ENCODE measurements at places on chromosomes 7 and 10.
A peak's percentile ranks its signal among the peaks of the same experiment; 100 is the strongest.

- DNase-seq, result no peak
Measured at GRCh38 chr10:14243221-14243620, 87.5 kb downstream of the FRMD4A start.

GRCh38 chr10:103781329-103782061 is 73.9 kb downstream of the SH3PXD2A start:
- no peak for DNase-seq

DNA sequence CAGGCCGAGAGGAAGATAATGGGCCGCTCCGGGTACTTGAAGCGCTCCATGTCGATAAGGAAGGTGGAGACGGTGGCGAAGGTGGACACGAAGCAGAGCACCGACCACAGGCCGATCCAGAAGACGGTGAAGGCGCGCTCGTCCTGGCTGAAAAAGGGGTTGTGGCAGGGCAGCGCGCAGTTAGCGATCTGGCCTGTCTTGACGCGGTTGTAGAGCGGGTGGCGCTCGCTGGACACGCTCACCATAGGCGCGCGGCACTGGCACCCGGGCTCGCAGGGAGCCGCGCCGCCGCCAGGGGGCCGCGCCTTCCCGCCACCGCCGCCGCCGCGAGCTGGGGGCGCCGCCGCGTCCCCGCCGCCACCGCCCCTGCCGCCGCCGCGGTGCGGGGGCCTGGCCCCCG is 1.6 kb downstream of the FZD8 start:
- DNase-seq, result no peak

DNA sequence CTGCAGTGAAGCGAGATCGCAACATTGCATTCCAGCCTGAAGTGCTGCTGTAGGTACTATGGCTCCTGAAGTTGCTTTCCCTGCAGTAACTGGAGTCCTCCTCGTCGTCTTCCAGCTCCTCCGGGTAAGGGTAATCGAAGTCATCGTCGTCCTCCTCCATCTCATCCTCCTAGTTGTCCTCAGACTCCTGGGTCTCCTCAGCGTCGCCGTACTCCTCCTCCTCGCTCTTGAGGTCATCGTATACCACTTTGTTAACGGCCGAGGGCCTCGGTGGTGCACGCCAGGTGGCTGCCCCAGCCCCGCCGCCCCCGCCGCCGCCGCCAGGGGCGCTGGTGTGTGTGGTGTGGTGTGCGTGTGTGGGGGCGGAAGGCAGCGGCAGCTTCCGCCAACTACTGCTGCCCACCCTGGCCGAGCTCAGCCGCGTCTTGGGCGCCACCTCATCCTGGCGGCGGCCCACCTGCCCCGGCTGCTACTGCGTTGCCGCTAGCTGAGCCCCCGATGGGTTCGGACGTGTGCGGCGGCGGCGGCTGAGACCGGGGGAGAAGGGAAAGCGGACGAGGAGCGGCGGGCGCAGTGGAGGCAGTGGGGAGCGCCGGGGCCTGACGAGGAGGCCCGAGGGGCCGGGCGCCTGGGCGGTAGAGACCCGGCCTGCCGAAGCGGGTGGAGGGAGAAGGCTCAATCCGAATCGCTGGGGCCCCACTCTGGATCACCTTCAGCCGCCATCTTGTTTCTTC is 11.8 kb upstream of the ACBD5 start:
- DNase-seq, result no peak

DNA sequence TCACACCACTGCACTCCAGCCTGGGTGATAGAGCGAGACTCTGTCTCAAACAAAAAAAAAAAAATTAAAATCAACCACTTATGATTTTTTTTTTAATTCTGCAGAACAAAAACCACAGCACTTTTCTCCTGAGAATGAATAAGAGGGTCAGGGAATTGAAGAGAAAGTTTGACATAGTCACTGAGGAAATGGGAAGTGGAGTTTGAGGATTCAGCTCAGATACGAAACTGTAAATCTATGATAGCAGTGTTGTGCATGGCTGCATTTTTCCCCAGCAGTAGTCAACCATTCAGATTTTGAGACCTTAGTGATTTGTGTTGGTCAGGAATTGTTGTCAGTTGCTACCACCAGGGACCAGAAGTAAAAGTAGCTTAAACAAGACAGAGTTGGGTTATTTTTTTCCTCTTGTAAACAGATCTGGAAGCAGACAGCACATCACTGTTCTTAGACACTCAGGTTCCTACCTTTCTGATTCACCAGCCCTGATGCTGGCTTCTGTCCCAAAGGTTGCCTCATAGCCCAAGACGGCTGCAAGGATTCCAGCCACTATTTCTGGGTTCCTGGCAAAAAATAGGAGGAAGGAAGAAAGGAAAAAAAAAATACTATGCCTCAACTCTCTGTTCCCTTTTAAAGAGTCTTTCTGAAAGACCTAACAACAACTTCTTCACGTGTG is 20.1 kb downstream of the PILRA start:
- no peak for DNase-seq

GRCh38 chr7:157664871-157665633 is 328.2 kb downstream of the DNAJB6 start:
- DNase-seq, result no peak

DNA sequence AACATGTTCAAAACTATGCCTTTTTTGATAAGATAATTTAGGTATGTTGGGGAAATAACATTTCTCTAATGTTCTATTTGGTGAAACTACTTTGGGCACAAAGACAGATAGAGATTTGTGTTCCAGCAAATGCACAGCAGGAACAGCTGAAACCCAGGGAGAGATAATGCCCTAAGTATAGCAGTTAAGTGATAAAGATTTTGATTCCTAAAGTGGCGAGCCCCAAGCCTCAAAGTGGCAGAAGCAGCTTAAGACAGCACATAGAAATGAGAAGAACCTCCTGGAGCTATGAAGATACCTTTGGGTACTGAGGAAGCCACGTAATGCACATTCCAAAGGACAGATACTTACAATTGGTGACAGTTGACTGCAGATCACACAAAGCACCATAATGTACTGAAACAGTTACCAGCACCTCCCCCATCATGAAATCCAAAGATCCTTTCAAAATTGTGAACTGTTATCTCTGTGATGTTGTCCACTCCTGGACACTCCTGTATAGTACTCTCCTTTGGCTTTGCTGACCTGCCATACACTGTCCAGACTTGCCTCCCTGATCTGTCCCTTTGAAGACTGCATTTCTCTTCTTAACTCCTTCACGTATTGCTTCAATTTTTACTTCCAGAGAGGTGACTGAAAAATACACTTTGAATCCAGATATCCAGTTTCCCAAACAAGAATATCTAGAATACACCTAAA is 62.9 kb downstream of the CHRM2 start:
- no peak for DNase-seq

DNA sequence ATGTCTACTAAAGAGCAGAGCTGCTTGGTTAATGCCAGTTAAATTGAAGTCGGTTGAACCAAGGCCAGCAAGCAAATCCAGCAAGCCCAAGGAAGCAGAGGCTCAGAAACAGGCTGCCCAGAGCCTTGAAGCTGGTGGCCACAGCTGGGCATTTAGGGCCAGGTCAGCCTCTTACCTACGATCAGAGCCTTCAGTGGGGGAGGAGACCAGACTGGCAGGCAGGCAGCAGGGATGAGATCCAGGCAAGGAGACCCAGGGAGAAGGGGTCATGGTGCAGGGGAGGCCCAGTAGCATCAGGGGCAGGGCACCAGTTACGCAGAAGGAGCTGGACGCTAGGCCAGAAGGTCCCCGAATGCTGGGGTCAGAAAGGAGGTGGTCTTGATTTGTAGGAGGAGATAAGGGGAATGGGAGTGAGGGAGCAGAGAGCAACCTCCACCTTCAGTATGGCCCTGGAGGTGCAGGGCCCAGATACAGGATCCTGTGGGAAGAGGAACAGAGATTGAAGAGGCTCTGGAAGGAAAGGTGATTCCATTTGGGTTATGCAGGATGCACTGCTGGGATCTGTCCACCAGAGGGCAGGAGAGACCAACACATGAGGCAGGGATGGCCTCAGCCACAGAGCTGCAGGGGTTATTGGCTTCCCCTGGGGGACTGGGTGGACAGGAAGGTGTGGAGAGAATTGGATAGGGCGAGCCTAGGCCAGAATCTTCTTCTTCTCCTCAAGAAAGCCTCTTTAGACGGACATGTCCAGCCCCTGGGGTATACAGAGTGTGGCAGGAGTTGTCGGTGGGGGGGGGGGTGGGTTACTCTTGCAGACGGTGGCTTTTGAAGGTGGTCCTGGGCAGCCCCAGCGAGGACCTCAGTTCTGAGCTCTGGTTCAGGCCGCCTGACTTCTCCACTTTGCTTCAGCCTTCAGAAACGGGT is 132.6 kb upstream of the PODXL start:
- peak; percentile 82 for DNase-seq

- no peak for DNase-seq
Measured at GRCh38 chr10:110462166-110463095, 35.3 kb upstream of the DUSP5 start.

DNA sequence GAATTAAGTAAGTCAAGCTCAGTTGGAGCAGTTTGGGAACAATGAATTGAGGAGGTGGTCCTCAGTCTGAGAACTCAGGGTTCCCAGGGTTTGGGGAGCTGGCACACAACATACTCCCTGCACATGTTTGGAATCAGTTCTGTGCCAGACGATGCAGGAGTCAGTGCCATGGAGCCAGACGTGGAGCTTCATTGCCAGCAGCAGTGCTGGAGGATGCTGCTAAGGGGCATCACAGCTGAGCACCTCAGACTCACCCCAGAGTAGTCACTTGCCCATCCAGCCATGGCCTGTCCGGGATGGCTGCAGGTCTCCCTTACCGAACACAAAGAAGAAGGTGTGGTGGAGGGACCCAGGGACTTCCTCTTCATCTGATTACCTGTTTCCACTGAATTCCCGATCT is 7.9 kb downstream of the GIMAP5 start:
- no peak for DNase-seq

DNA sequence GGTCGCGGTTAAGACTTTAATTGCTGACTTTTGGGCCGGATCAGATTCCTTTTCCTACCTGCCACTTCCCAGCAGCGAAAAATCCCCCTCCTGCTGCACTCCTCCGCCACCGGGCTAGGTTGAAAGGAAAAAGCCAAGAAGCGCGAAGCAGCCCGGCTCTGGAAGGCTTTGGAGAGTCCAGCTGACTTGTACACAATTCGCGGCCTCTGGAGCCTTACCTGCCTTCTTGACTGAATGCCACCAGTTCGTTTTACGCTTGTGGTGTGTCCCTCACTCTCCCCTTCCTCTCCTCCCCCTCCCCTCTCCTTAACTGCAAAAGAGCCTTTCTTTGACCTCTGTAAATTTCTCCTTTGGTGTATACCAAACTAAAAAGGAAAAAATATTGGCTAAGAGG is 2.7 kb upstream of the FEZF1 start:
- no peak for DNase-seq

- no peak for DNase-seq
Measured at GRCh38 chr7:156642306-156643045, 1.9 kb downstream of the RNF32 start.

- DNase-seq, result no peak
Measured at GRCh38 chr7:123460616-123461015, 73.8 kb downstream of the IQUB start.

GRCh38 chr10:47104151-47104605 is 192.9 kb downstream of the PTPN20 start:
- no peak for DNase-seq

DNA sequence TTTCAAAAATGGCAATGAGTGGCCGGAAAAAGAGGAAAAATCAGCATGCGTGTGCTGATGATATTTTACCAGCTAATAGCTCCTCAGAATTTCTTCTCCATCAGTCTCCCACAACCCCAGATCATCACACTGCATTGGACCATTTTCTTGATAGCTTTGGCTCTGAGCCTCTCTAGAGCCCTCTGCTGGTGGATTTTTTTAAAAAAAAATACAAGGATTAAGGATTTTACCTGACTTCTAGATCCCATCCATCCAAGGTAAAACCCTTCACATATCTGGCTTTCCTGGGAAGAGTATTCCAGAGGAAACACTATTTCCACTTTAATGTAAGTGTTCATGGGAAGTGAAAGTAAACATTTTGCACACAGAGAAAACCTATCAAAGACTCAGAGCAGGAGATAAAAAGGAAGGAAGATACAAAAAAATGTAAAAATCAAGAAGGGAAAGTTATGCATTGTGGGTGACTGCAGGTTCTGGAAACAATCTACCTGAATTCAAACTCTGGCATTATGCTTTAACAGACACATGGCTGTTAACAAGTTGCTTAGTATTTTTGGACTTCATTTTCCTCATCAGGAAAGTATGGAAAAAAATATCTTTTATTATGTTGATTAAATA is 380.9 kb downstream of the LRRTM3 start:
- DNase-seq, result peak; percentile 3

DNA sequence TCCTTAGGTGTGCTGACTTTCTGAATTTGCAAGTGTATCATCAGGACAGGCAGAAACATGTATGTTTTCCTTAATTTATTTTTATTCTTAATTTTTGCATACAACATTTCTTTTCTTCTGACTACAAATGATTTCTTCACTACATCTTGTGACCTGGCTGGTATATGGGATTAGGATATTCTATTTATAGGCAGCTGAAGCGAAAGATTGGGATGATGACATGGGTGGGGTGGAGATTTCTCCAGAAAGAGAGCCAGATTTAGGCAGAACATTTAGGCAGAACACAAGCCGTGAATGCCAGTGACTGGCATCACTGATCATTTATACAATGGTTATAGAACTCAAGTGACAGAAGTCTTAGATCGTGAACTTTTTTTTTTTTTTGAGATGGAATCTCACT is 256.7 kb downstream of the KLF6 start:
- DNase-seq, result no peak

- no peak for DNase-seq
Measured at GRCh38 chr10:63413429-63413828, 52.3 kb downstream of the JMJD1C start.

GRCh38 chr7:35975851-35976454 is 175.1 kb downstream of the SEPTIN7 start:
- DNase-seq, result peak; percentile 84

- no peak for DNase-seq
Measured at GRCh38 chr7:34282271-34282670, 375.7 kb upstream of the NPSR1 start.

DNA sequence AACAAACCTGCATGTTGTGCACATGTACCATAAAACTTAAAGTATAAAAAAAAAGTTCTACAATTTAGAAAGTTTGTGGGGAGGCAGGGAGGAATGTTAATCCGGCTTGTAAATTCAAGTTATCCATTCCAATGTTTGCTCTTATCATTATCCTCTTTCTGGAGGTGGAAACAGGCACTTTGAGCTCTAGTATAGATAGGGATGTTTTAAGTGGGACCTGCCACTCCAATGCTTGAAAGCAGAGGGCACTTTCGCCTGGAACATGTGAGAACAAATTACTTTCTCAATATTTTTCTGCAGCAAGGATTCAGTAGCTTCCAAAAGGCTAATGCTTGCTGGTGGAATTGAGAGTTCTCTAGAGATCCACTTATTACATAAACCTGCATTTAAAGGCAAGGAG is 45.6 kb downstream of the FEZF1 start:
- no peak for DNase-seq

DNA sequence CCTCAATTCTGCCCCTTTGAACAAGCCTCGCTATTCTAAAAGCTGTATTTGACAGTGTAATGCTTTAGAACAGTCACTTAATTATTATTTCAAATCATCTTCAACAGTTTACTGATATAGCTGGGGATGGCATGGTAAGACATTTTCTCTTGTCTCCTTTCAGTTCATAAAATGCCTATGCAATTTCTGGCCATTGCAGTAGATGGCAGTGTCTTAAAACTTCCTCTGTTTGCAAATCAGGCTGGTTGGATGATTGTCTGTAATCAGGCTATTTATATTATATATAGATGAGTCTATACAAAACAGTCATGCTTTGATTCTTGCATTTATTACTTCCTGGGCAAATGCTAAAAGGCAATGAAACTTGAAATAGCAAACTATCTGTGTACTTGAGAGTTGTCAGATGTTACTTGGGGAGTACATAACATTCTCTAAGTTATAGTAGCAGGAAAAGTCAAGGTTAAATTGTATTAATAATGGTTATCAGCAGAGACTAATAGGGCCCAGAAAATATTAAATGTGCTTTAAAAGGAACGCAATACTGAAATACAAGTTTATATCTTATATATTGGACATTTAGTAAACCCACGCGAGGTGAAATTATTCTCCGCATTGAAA is 55.5 kb upstream of the LHFPL3 start:
- peak; percentile 22 for DNase-seq

Measured in NT2/D1 (cell line).